Activated CD4-positive, alpha-beta memory T cell treated with anti-CD3 and anti-CD28 coated beads for 36 hours (primary cell): ENCODE measurements at places on chromosomes 3 and 15.

GRCh38 chr3:61646851-61647525 lies 85.6 kb downstream of the PTPRG start:
- no peak for DNase-seq

- DNase-seq, result peak; percentile 71
Measured at GRCh38 chr3:58217209-58217811, 6.5 kb upstream of the DNASE1L3 start.

GRCh38 chr3:134334231-134334900 lies 39.9 kb downstream of the AMOTL2 start:
- DNase-seq, result no peak

DNA sequence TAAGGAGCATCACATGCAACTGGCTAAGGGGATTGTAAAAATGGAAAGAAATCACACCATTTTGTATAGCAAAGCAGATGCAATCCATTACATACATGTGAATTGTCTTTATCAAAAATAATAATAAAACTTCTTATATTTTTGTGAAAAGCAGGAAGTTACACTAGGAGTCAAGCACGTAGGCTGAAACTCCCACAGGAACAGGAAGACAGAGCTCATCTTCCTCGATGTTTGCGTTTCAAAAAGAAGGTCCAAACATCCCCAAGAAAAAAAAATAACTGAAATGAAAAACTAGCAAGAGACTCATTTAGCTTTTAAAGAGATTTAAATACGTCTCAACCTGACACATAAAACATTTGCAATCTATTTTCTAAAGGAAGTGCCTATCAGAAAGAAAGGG lies 106.6 kb downstream of the TGFBR2 start:
- no peak for DNase-seq

- no peak for DNase-seq
Measured at GRCh38 chr3:58952128-58952917, 97.5 kb downstream of the CFAP20DC start.

DNA sequence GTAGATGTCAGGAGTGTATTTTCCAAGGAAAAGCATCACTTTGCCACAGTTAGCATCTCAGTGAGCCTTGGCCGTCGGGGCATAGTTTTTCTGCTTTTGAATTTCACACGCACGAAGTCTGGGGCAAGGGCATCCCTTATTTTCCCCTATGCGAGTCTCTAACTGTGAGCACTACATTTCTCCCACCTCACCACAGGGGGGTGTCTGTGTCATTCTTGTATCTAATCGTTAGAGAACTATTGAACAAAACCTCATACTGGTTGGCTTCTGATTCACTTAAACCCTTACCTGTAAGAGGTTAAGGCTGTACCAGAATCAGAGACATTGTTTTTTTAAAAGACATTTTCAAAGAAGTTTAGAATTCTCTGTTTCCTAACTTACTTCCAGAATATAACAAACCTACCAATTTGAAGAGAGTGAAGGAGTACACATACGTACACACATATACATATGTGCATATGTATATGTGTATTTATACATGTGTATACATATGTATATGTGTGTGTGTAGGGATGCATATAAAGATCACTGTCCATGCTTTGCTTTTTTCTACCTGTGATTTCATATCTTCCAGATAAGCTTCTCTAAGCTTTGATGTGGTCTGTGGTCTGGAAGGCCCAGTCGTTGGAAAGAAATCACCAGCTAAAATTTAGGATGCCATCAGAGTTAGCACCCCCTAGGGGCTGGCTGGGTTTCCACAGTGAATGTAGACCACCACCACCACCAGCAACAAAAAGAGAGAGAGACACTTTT lies 49.4 kb downstream of the MYZAP start:
- peak; percentile 29 for DNase-seq

- no peak for DNase-seq
Measured at GRCh38 chr15:37758412-37758811, 176.0 kb upstream of the TMCO5A start.

- no peak for DNase-seq
Measured at GRCh38 chr3:191593486-191593885, 132.5 kb downstream of the PYDC2 start.

- DNase-seq, result no peak
Measured at GRCh38 chr15:48996276-48996675, 32.6 kb upstream of the SHC4 start.

- DNase-seq, result no peak
Measured at GRCh38 chr3:188106887-188107830, 46.8 kb upstream of the LPP start.

GRCh38 chr15:65939901-65940617 lies 70.8 kb downstream of the RAB11A start:
- no peak for DNase-seq

DNA sequence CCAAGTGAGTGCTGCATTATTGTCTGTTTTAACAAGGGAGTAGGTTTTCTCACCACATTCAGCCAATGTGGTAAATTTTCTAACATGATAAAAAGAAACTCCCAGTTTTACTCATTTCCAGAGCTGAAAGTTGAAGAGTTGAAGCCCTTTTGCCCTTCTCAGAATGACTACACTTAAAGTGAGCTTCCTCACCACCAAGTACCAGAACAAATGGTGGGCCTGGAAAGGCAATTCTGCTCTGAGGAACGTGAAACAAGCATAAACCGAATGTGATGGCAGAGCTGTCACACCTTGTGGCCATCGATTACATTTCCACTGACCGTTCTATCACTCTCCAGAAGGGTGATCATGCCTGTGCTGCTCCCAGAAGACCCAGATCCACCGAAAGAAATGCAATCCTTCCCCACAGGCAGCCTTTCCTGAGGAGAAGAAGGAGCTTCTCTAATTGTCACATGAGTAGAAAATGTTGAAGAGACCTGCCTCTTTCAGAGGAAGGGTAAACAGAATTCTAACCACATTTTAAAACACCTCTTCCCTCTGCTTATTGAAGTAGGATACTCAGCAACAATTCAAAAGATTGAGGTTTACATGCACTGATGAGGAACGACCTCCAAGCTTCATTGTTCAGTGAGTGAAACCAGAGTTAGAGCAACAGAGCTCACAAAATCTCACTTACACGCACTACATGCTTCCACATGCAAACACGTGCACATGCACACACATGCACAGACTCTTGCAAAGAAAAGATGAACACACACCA lies 21.4 kb upstream of the CCR9 start:
- peak; percentile 50 for DNase-seq

- peak; percentile 47 for DNase-seq
Measured at GRCh38 chr3:188947401-188948280, 224.1 kb upstream of the TPRG1 start.

GRCh38 chr3:45084820-45085816 lies 59.0 kb downstream of the CLEC3B start:
- no peak for DNase-seq

GRCh38 chr3:195140410-195140809 lies 130.5 kb downstream of the XXYLT1 start:
- DNase-seq, result no peak

GRCh38 chr3:107579371-107579770 lies 56.6 kb downstream of the BBX start:
- no peak for DNase-seq

DNA sequence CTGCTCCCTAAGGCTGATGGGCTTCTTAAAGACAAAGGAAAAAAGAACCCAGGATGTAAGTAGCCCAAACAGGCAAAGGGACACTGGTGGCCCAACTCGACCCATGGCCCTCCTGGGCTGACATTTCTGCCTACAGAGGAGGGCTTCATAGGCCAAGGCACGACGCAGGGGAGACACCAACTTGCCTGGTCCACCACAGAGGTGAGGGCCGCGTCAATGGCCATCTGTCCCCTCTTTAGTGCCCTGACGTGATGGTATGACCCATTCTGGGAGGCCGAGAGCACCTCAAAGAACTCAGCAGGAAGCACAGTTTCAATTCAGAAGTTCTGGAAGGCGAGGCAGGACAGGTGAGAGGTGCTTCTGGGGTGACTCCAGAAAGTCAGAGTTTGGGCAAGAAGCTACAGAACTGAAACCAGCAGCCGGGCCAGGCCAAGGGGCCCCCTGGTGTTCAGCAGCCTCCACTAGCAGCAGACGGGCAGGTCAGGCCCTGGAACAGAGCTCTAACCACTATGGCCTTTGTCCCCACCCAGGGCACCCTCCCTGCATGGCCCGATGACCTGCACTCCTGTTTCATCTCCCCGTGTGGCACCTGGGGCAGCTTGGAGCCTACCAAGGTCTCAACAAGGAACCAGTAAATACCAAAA lies 45.1 kb downstream of the HMCES start:
- DNase-seq, result no peak

DNA sequence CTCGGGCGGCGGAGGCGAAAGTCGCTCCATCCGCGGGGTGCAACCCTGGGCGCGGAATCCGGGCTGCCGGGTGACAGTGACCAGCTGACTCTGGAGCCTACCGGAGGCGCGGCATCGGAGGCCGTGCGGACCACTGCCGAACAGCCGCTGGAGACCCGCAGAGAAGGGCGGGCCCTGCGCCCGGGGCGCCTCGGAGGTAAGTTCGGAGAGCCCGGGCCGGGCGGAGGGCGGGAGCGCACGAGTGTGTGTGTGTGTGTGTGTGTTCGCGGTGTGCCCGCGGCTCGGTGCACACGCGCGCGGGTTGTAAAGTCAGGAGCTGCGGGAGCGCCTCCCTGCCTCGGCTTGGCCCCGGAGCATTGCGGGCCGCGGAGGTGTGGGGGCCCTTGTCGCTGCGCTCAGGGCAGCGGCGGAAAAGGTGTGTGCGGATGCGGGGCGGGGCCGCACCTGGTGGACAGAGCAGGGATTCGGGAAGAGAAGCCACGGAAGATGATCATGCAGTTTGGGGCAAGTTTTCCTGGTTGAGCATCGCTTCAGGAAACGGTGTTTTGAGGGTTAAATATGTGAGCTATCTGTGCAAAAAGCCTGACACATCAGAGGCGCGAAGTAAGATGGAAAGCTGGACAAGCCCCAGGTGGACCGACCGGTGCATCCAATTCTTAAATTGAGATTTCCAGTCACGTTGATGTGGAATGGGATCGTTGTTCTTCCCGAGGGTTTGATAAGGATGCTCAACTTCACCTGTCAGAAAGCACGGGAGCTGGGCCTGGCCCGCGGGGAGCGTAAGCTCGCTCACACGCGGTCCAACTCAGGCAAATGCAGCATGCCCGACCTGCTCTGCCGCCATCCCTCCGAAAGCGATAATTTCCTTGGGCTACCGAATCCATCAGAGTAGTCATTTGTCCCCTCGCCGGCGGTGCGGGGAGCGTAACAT lies 474 bp downstream of the MINAR1 start:
- DNase-seq, result no peak

DNA sequence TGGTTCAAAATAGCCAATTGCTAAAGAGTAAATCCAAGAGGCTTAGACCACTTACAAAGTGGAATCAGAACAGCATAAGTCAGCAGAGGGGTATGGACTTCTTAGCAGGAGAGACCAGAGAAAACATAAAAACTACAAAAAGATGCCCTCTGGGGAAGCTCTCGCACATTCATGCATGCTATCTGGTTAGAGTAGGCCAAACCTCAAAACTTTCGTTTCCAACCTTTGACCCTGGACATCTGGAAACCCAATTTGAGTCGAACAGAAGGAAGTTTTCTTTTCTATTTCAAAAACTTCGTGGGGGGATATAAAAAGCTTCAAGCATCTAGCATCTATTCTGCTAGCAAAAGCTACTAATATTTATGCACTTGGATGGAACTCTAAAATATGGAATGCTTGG lies 523.9 kb upstream of the AGTR1 start:
- no peak for DNase-seq

DNA sequence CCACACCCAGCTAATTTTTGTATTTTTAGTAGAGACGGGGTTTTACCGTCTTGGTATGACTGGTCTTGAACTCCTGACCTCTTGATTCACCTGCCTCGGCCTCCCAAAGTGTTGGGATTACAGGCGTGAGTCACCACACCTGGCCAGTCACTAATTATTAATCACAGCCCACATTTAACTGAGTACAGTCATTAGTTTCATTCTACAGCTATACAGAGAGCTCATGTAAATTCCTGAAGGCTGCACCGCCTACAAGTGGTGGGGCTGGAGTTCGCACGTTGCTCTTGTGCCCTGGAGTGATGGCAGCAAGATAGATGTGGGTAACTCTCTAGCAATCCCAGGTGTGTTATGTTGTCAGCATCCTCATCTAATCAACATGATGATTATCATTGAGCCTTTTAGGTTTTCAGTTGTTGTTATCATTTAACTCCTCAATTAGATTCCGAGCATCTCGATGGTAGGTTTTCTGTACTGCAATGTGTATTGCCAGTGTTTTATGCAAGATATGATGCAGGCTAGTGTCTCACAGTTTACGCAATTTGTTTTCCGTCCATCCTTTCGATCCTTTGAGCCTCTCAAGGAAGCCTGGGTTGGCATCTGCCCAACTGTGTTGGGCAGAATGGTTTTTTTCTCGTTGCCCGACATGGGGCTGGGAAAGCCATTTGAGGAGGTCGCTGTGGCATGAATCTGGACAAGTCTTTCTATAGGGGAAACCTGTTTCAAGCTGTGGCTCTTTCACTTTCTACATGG lies 216.3 kb downstream of the LPP start:
- no peak for DNase-seq

DNA sequence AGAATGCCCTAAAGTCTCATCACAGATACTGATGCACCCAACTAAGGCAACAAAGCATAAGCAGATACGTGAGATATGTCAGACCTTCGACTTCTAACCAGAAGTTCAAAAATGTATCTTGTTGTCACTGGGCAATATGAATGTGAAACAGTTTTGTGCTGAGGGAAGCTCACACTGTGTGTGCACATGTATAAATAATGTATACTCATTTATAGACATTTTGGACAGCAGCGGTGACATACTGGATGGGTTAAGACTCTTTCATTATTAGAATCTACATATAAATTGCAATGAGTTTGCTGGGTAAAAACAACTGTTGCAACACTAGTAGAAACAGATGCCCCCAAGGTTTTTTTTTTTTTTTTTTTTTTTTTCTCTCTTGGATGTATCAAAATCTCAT lies 37.9 kb downstream of the TIGIT start:
- DNase-seq, result no peak

DNA sequence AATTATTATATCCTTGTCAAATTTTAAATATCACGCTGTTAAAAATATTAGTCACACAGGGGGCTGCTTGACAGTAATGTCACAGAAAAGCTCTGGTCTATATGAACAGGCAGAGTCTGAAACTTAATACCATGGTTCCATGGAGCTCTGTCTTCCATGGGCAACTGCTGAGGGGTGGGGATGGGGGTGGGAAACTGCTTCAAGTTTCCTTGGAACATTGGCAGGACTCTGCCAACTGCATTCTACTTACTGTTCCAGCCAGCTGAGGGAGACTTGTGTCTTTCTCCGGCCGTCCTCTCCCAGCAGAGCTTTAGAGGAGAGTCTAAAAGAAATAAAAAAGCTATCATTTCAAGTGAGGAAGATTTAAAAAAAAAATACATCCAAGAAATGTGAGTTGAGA lies 348.7 kb downstream of the ZIC1 start:
- no peak for DNase-seq
